ENCODE measurements at places on chromosomes 5 and 9.

DNA sequence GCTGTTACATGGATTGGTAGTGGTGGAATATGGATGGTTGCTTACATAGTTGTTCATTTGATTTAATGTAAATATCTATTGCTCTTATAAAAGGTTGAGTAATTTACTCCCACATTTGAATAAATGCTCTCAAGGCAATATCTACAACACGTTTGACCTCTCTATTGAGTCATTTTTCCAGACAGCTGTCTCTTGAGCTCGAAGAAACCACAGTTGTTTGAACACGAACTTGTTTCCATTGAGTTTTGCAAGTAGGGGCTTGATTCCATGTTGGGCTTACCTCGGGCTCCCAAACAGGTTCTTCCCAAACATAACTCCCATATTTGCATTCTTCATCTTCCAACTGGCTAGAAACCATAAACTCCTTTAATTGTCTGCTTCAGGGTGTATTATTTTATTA is 115.0 kb upstream of the HMHB1 start:
- no peak for DNase-seq

GRCh38 chr9:77176686-77177142 is 620 bp upstream of the VPS13A start:
- DNase-seq: no peak

GRCh38 chr5:5615569-5615968 is 193.1 kb downstream of the ICE1 start:
- no peak for DNase-seq

GRCh38 chr9:26172301-26172700 is 494.1 kb upstream of the TUSC1 start:
- no peak for DNase-seq

GRCh38 chr5:154603953-154604679 is 126.1 kb upstream of the HAND1 start:
- no peak for DNase-seq

GRCh38 chr9:15420796-15421195 is 1.9 kb upstream of the SNAPC3 start:
- no peak for DNase-seq

DNA sequence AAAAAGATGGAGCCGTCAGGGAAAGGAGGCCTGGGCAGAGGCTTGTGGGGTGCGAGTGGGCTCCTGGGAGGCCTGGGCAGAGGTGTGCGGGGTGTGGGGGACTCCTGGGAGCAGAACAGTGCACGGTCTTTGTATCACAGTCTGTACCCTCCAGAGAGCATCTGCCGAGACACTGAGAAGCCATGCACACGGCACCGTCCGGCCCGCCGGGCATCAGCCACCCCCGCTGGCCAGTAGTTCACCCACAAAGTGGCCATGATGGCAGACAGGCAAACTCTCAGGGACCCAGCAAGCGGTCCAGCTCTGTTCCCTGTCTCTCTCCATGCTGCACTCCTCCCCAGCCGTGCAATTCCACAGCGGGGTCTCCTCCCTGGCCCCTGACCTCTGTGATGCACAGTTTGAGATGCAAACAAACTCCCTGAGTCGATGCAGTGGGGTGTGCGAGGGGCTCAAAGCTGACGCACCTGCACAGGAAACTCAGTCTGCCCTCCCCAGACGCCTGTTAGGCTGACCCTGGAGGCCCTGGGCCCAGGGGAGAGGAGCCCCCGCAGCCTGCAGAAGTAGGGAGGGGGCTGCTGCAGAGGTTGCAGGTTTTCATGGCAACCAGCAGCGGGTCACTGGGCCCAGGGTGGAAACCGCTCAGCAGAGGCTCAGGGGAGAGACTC is 9.1 kb upstream of the GPSM1 start:
- DNase-seq: no peak

DNA sequence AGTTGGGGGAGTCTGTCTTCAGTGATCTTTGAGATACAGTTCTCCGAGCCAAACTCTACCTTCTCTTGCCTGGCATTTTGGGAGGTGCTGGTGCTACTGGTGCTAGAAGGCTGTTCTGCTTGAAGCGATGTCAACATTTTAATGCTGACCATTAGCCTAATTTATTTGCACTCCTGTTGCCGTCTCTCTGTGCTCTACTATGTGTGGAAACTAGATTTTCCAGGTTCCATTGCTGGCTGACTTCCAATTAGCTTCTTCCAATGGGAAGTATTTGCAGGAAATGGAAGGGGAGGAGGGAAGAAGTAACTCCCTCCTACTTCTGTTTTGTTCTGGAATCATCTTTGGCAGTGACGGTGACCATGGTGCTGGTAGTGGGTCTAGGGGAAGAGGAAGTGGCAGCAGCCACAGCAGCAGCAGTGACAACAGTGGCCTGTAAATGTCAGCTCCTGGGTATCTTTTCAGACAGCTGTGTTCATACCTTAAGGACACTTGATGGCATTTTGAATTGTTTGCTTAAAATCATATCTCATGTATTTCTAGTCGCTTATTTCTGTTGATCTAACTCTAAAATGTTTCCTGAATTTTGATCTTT is 7.9 kb downstream of the TXNDC8 start:
- DNase-seq: no peak

DNA sequence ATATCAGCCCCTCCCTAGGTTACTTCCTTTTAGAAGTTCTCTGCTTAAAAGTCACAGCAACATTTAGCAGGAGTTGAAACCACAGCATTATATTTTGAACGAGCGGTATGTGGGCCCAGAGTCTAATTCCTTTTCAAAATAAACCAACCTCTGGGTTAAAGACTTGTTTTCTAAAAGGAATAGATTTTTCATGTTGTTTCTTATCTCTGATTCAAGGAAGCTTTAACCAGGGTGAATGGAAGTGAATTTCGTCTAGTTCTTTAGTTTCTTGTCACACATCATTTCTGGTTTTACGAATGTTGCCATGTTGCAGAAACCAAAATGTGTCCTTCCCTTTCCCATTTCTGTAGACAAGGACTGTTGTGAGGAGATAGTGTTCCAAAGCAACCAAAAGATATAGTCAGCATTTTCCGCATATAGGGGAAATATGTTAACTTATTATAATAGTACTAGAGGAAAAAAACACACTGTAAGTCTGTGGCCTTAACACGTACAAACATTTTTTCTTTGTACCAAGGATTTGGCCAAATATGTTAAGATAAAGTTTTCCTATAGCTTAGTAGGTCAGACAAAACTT is 142.4 kb downstream of the PCSK5 start:
- DNase-seq: peak; percentile 16

DNA sequence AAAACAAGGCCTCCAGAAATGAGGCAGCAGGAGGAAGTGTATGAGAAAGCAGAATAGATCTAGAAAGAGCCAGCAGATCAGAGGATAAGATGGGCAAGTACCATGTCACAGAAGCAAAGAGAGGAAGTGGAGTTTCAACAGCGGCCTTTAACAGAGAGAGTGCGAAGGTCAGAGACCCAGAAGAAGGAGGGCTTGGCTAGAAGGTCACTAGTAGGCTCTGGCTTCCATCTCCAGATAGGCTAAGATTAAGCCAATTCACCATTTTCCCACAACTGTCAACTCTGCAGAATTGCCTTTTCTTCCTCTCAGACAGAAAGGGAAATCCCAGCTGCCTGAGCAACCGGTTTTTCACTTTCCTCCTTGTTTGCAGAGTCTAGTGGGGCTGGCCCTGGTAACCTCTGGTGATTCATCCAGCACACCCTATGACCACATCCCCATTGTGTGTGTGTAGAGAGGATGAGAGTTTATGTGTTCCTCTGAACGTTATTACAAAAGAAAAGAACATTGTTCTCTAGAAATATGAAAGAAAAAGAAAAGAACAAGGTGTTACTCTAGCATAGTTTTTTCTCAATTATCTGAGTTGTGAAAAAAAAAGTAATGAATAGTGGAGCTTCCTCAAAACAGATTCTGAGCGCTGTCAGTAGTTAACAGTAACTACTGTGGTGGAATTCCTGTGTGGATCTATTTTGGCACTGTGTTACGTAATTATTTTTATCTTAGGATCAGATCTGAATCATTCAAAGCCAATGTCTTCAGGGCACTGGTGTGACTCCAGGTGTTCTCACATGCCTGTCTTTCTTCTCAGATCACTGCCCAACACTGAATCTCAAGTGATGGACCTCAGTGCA is 220.4 kb downstream of the ARRDC3 start:
- peak; percentile 33 for DNase-seq

GRCh38 chr5:92977846-92978540 is 603.0 kb downstream of the NR2F1-AS1 start:
- DNase-seq: no peak

DNA sequence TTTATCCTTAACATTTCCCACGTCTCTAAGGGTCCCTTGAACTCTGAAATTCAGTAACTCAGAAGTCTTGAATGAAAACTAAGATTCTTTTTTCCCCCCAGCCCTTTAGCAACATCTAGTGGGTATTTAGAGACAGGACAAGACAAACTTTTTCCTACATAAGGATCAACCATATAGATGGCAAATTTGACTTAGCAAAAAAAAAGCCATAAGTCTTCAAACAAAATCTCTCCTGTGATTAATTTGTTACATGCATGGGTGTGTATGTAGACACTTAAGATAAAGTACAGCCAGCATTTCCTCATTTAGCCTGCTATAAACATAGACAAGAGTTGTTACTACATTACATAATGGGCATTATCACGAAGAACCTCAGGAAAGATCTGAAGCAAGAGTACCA is 29.1 kb upstream of the ANKRD31 start:
- DNase-seq: peak; percentile 21

- DNase-seq: no peak
Observed at GRCh38 chr5:45271626-45272025, 424.6 kb downstream of the HCN1 start.

DNA sequence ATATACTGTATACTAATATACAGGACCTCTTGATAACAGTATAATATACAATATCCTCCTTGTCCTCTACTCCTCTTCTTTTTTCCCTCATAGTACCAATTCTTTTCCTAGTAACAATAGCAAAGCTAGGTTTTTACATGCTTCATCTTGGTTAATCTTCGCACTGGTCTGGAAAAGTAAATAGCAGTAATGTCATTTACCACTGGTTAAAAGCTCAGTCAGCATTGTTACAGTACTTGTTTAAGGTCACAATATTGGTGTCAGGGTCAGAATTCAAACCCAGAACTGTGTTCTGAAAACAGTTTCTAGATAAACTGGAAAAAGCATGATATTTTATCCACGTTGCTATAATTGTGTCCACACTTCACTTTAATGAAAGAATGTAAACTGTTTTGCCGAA is 692.4 kb upstream of the CDH6 start:
- no peak for DNase-seq

GRCh38 chr5:94375801-94376200 is 242.6 kb downstream of the KIAA0825 start:
- DNase-seq: no peak

GRCh38 chr9:347667-348292 is 133.1 kb downstream of the DOCK8 start:
- no peak for DNase-seq

GRCh38 chr5:101943784-101944183 is 352.3 kb downstream of the SLCO4C1 start:
- no peak for DNase-seq

DNA sequence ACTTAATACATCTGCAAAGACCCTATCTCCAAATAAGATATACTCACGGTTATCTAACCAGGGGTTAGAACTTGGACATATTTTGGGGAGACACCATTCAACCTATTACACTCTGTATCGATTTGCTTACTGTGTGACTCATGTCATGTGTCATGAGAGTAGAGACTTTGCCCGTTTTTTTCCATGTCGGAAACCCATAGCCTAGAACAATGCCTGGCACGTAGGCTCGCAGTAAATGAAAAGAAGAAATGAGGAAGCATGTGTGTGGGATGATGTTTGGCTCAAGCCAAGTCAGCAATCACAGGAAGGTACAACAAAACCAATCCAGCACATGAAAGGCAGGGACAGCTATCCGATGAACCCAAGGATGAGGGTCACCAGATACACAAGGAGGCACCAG is 94.6 kb upstream of the DNAH5 start:
- no peak for DNase-seq

DNA sequence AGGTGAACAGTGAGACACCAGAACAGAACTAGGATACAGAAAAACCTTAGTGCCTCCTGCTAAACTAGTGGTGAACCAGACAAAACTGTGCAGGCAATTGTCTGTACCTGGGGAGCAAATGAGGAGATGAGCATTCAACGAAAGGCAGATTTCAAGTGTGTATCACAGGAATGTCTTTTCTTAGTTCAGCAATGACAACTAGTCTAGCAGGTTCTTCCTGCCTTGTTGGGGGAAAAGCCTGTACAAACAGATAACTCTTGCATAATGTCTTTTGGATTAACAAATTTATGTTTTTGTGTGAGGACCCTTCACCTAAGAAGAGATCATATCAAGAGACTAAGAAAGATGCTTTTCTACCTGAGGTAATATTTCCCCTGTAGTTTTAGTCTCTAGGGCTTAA is 21.8 kb upstream of the DENND4C start:
- no peak for DNase-seq

GRCh38 chr5:172868924-172869591 is 35.0 kb downstream of the ERGIC1 start:
- DNase-seq: no peak

- no peak for DNase-seq
Observed at GRCh38 chr9:126307322-126308061, 19.1 kb upstream of the MVB12B start.

- DNase-seq: no peak
Observed at GRCh38 chr5:27472871-27473270, 434.5 kb upstream of the CDH9 start.

- no peak for DNase-seq
Observed at GRCh38 chr5:68953875-68954617, 139.8 kb upstream of the SLC30A5 start.

GRCh38 chr5:158591301-158591863 is 508.3 kb downstream of the EBF1 start:
- no peak for DNase-seq

GRCh38 chr9:87116492-87116891 is 169.2 kb upstream of the GAS1 start:
- DNase-seq: no peak

GRCh38 chr9:27108981-27109541 is at the start of gene TEK:
Gene TEK (plus strand): TSS chr9:27109225. CDS start chr9:27109591, 366 bp downstream.
- no peak for DNase-seq

DNA sequence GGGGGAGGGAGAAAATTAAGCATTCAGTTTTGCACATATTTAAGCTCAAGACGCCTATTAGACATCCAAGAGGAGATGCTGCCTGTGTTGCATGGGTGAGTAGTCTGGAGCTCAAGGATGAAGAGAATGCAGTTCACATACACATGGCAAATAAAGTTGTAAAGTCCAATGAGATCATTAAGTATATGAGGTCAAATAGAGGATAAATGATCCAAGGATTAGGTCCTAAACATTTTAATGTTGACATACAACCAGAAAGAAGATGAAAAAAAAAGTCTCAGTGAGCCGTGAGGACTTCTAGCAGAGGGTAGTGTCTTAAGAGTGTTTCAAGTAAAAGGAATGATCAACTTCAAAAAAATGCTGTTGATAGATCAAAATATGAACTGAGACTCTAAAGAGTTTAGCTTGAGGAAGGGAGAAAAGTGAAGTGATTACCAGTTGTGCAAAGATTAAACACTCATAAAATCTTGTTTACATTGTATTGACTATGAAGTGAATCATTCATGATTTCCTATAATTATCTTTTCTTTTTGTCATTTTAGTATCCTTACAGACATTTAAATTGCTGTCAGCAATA is 251.8 kb downstream of the ZNF608 start:
- DNase-seq: no peak

- DNase-seq: no peak
Observed at GRCh38 chr9:23537192-23538066, 288.6 kb downstream of the ELAVL2 start.

- no peak for DNase-seq
Observed at GRCh38 chr5:90201923-90202322, 207.6 kb downstream of the CETN3 start.

All from CD4-positive, alpha-beta T cell treated with Interleukin-6 at 100 ng/mL for 8 hours (primary cell).